ENCODE measurements at places on chromosomes 7 and 10. TPM values are rescaled to one million over a fixed set of nuclear protein-coding genes. Genes with fewer than 3 reads are reported as not detected.

Gene DNAJC9
- polyA plus RNA-seq, result 35.6 TPM

Gene CABCOCO1
- polyA plus RNA-seq, result not detected

Gene TMEM236
- not detected for polyA plus RNA-seq

Gene PRPS1L1
- not detected for polyA plus RNA-seq

Gene INHBA
- 51.9 TPM for polyA plus RNA-seq

Gene TECPR1
- 3.0 TPM for polyA plus RNA-seq

Gene SIRT1
- polyA plus RNA-seq, result 2.3 TPM
